Left renal cortex interstitium (tissue), 4 donors: ENCODE measurements at places on chromosomes 2 and 18. TPM values are rescaled to one million over a fixed set of nuclear protein-coding genes. Genes with fewer than 3 reads are reported as not detected.

- DNase-seq, result peak; percentile 42
Observed at GRCh38 chr18:50507120-50507590, 52.7 kb upstream of the MAPK4 start.

DNA sequence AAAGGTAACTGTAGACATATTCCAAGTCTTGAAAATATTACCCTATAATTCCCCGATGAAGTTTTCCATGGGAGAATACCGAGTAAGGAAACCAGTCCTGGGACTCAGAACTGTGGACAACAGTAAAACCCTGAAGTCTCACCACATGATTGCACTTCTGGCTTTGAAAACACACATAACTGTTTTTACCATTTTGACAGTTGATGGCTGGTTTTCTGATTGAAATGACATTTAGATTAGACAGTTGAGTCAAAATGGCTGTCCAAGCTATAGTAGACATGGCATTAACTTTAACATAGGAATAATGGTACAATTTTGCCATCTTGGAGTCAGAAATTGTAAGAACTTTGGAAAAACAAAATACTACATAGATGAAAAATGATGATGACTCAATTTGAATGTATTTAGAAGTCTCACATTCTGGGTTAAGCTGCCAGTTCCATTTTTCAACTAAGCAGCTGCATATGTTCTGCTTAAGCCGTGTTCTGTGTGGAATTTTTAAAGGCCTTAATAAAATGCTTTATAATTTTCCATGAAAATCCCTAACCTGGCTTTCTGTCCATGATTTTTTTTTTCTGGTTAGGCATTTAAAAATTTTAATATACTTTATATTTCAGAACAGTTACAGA is 38.3 kb upstream of the WIPF1 start:
- no peak for DNase-seq

DNA sequence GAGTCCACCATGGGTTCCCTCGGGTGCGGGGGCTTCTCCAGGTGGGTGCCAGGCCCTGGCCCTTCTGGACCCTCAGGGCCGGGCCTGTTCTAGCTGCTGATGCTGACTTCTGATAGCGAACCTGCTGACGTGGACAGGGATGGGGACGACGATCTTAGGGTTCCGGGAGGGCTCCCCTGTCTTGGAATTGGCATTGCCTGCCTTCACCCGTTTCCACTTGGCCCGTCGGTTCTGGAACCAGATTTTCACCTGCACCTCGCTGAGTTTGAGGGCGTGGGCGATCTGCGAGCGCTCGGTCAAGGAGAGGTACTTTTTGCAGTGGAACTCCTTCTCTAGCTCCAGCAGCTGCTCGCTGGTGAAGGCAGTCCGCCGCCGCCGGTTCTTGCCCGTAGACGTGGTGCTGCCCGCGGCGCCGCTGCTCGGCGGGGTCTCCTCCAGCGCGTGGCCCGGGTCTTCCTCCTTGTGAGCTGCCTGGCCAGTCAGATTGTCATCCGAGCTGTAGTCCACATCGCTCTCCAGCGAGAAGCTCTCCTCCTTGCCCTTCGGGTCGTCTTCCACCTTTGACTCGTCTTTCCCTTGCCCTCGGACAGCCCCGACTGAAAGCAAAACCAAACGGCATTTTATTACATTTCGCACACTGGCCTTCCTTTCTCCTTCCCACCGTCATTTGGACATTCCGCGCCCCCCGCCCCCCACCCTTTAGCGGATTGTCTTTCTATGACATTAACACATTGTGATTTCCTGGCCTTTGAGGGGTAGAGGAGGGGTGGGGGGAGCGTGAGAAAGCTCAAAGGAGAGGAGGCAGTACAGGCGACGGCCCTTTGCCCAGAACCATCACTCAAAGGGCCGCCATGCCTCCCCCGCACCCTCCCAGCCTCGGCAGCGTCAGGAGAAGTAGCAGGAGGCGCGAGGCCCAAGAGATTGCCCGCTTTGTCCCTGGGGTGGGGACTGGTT is 2.1 kb downstream of the GBX2 start:
- no peak for DNase-seq

Gene TOGARAM2
- 1.6 TPM for polyA plus RNA-seq

DNA sequence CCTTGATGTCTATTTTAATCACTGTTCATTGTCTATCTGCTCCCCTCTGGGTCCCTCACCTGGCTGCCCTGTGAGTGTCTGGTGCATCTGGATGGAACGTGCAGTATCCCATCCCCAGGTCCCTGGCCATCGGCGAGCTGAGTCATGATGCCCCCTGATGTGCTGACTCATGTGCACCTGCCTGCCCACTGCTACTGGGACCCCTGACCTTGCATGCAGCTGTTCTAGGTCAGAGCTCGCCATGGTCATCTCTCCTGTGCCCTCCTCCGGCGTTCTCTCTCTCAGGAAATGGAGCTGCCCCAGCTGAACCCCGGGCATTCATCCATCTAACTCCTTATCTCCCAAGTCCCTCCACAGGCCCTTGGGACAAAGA is 516.2 kb upstream of the HS6ST1 start:
- DNase-seq, result no peak

DNA sequence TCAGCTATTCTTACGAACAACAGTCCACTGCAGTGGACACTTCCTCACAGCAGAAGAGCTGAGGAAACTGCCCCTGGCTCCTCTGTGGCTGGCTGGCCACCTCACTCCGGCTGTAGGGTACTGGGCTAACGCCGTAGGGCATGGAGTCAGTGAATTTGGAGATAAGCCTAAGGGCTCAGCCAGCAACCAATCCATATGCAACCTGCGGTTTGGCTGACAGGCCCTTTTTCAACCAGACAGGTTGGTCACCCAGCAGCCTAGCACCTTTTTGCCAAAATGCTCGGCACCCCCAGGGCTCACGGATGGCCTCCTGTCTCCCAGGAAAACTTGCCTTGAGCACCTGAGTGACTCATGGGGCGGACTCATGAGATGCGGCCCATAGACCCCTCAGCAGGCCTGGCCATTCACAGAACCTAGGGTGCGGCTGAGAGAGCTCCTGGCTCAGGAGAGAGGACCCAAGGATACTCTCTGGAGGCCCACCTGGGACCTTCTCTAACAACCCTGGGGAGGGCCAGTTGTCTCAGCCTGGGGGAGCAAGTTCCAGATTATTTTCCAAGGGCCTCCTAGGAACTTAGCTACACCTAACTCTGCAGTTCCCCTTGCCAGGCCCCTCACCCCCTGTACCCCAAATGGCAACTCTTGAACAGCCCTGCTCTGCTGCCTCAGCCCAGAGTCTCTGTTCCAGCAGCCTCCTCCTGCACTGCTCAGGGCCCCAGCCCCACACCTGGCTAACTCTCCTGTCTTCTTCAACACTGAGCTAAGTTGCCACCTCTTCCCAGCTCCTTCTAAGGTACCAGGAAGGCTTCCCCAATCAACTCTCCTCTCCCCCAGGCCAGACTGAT is 252.1 kb downstream of the CYP26B1 start:
- no peak for DNase-seq
